Stomach (tissue), 19 donors: ENCODE measurements at places on chromosomes 2 and 18. TPM values are rescaled to one million over a fixed set of nuclear protein-coding genes. Genes with fewer than 3 reads are reported as not detected.

Gene MRPS5
- total RNA-seq, result 43.7 TPM

Gene SH3RF3
- total RNA-seq, result 7.4 TPM

Gene SRD5A2
- not detected for total RNA-seq

Gene TFCP2L1
- total RNA-seq, result 62.4 TPM

Gene AMER3
- not detected for total RNA-seq

Gene CPO
- total RNA-seq, result not detected

Gene MOGAT1
- not detected for total RNA-seq

GRCh38 chr2:174577967-174578589, 19.5 kb downstream of the WIPF1 start:
- no peak overlapping the region for H3K4me3 ChIP-seq
- peaks cover 57% of the 10 kb centered on the region for H3K36me3 ChIP-seq
- DNase-seq, result peak; percentile 53

DNA sequence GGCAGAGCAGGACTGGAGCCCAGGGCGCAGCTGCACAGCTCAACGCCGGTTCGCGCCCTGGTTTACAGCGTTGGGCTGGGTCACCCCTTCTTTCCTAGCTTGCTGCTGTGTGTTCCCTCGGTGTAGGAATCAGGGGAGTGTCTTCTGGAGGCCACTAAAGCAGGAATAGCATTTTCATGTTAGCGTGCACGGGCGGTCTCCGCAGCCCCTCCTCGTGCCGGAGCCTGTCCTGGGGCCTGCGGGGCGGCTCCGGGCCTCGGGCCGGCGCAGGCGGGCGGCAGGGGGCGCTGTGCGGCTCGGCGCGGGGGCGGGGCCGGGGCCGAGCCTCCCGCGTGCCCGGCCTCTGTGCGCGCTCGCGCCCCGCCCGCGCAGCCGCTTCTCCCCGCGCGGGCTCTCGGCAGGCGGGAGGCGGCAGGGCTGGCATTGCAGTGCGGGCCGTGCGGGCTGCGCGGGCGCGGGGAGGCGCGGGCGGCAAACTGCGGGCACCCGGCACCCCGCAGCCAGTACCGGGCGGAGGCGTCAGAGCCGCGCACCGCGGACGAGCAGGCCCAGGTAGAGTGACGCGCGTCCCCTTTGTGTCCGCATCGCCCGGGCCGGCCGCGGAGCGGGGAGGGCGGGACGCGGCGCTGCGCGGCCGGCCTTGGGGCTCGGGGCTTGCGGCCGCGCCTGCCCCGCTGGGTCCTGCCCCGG, at the start of gene RNF144A:
RNF144A (plus strand) TSS at position 342 of the 690 bp plus-strand sequence. CDS start 79,515 bp downstream, outside the sequence.
- peaks cover 4% of the 10 kb centered on the region for H3K27me3 ChIP-seq
- peak within 1 kb of the TSS; percentile 81 for H3K4me3 ChIP-seq
- peaks cover 21% of the 10 kb centered on the region for H3K4me1 ChIP-seq
- peak within 1 kb of the TSS; percentile 32 for H3K27ac ChIP-seq
- H3K36me3 ChIP-seq, result no peaks in the 10 kb centered on the region

GRCh38 chr2:133082034-133082433, 412.0 kb upstream of the LYPD1 start:
- DNase-seq, result no peak
- H3K27ac ChIP-seq, result no peak overlapping the region
- no peaks in the 10 kb centered on the region for H3K27me3 ChIP-seq
- H3K4me1 ChIP-seq, result no peaks in the 10 kb centered on the region

DNA sequence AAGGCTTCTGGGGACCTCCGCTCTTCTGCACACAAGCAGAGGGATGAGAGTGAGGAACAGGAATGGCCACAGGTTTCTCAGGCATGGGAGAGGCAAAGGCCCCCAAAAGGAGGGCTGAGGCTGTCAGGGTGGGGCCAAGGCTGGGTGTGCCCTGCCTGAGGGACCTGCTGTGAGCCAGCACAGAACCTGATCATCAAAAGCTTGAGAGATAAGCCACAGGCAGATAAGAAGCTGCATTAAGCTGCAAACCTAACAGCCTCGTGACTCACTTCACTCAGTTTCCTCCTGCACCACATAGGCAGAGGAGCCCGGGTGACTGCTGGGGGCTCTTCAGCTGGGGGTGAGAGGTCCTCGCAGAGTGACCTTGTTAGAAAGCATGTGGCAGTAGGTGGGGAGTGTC, 64.5 kb upstream of the LAPTM4A start:
- no peak overlapping the region for H3K27ac ChIP-seq
- no peaks in the 10 kb centered on the region for H3K36me3 ChIP-seq
- no peaks in the 10 kb centered on the region for H3K27me3 ChIP-seq
- no peaks in the 10 kb centered on the region for H3K4me1 ChIP-seq

DNA sequence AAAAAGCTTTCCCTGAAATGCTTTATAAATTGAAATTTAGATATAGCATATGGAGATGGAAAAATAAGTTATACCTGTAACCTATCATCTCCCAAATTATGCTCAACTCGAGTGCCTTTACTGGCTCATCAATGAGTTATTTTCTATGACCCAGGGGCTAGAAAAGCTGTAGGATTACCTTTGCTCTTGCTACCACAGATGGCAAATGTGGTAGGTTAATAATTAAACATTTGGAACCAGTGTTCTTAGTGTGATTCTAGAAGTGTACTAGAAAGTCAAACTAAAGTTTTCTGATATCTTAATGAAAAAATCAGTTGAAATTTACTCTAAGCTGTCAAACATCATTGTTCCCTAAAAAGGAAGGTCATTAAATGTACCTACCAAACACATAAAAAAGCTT, 22.5 kb downstream of the ALS2 start:
- no peaks in the 10 kb centered on the region for H3K27me3 ChIP-seq
- H3K36me3 ChIP-seq, result peaks cover 20% of the 10 kb centered on the region
- no peak for DNase-seq
- no peak overlapping the region for H3K27ac ChIP-seq

GRCh38 chr2:119109866-119110265, 48.7 kb downstream of the C1QL2 start:
- no peak for DNase-seq
- no peak overlapping the region for H3K27ac ChIP-seq
- no peak overlapping the region for H3K4me3 ChIP-seq
- no peaks in the 10 kb centered on the region for H3K36me3 ChIP-seq
- peaks cover 28% of the 10 kb centered on the region for H3K27me3 ChIP-seq

GRCh38 chr2:36785179-36785795, 88.8 kb downstream of the VIT start:
- H3K4me3 ChIP-seq, result no peak overlapping the region
- H3K27ac ChIP-seq, result no peak overlapping the region
- no peaks in the 10 kb centered on the region for H3K4me1 ChIP-seq
- DNase-seq, result peak; percentile 69
- H3K36me3 ChIP-seq, result no peaks in the 10 kb centered on the region

GRCh38 chr18:577643-578375, 2.4 kb upstream of the CETN1 start:
- H3K27me3 ChIP-seq, result no peaks in the 10 kb centered on the region
- peaks cover 19% of the 10 kb centered on the region for H3K4me1 ChIP-seq

GRCh38 chr18:22344908-22345670, 72.6 kb downstream of the CTAGE1 start:
- peaks cover 16% of the 10 kb centered on the region for H3K4me1 ChIP-seq
- peaks cover 37% of the 10 kb centered on the region for H3K27me3 ChIP-seq
- peak; percentile 57 for DNase-seq
- no peak overlapping the region for H3K4me3 ChIP-seq
- peak overlapping the region; percentile 79 for H3K27ac ChIP-seq
- no peaks in the 10 kb centered on the region for H3K36me3 ChIP-seq

GRCh38 chr2:29579495-29580169, 341.8 kb downstream of the ALK start:
- H3K27me3 ChIP-seq, result no peaks in the 10 kb centered on the region
- no peaks in the 10 kb centered on the region for H3K4me1 ChIP-seq
- no peak for DNase-seq
- no peak overlapping the region for H3K4me3 ChIP-seq

GRCh38 chr2:70068119-70068518, 19.2 kb upstream of the PCBP1 start:
- H3K4me3 ChIP-seq, result no peak overlapping the region
- H3K36me3 ChIP-seq, result peaks cover 41% of the 10 kb centered on the region
- no peaks in the 10 kb centered on the region for H3K27me3 ChIP-seq
- peaks cover 41% of the 10 kb centered on the region for H3K4me1 ChIP-seq
- peak overlapping the region; percentile 70 for H3K27ac ChIP-seq

DNA sequence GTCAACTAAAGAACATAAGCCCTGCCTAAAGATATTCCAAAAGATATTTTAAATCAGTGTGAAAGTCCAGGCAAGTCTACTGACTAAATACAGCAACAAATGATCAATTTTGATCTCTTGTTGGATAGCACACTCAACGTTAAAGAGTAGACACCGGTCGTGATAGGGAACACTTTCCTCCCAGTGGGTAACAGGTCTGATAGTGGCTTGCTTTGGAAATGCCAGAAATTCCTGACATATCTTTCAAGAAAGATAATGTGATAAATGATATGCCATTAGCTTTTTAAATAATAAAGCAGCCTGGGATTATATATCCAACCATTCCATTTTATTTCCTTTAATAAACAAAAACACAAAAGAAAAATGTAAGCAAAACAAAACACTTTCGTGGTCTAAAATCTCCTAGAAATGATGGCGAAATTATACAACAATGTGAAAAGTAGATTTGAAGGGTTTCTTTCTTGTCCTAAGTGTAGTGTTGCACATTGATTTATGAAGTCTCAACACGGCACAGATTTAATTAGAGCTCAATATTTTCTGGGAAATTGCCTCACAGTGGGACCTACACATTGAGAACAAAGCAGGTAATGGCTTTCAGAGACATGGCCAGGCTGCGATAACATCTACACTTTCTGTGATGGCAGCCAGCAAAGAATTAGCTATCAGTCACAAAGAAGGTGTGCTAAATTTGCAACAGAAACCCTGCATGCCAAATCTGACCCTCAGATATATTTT, 158.6 kb downstream of the PPP1R1C start:
- no peaks in the 10 kb centered on the region for H3K27me3 ChIP-seq
- DNase-seq, result no peak
- no peak overlapping the region for H3K4me3 ChIP-seq
- no peak overlapping the region for H3K27ac ChIP-seq

DNA sequence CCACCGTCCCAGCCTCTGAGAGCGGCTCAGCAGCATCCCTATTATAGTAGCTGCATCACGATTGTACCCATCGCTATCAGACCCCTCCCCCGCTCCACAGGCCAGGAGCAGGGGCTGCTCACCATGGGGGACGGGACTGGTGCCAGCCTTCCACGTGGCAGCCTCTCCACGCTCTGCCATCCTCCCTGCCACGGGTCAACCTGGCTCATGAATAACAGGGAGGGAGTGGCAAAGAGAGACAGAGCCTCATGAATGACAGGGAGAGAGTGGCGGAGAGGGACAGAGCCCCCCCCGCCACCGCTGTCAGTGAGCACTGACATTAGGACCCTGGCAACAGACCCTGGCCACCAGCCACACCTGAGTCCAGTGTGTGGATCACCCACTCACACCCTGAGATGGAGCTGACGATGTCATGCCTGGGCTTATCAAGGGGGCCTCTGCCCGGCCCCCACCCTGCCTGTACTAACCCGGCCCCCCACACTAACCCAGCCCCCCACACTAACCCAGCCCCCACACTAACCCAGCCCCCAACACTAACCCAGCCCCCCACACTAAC, 16.9 kb downstream of the CROCC2 start:
- H3K4me1 ChIP-seq, result peaks cover 7% of the 10 kb centered on the region
- H3K27ac ChIP-seq, result no peak overlapping the region
- H3K4me3 ChIP-seq, result no peak overlapping the region
- no peaks in the 10 kb centered on the region for H3K27me3 ChIP-seq
- no peaks in the 10 kb centered on the region for H3K36me3 ChIP-seq
- DNase-seq, result peak; percentile 19

DNA sequence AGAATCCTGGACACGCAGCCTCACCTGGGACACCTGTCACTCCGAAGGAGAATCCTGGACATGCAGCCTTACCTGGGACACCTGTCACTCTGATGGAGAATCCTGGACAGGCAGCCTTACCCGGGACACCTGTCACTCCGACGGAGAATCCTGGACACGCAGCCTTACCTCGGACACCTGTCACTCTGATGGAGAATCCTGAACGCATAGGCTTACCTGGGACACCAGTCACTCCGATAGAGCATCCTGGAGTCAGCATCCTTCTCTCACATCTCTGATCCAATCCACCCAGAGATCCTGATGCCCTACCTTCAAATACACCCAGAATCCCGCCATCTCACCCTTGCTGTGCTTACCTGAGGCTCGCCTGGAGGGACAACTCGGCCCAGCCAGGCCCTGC, 154.9 kb downstream of the NDUFA10 start:
- H3K4me1 ChIP-seq, result no peaks in the 10 kb centered on the region
- no peak overlapping the region for H3K27ac ChIP-seq
- no peaks in the 10 kb centered on the region for H3K36me3 ChIP-seq
- no peak for DNase-seq
- no peak overlapping the region for H3K4me3 ChIP-seq

GRCh38 chr18:79513381-79514081, 117.8 kb downstream of the NFATC1 start:
- H3K27ac ChIP-seq, result no peak overlapping the region
- peaks cover 14% of the 10 kb centered on the region for H3K4me1 ChIP-seq
- no peaks in the 10 kb centered on the region for H3K27me3 ChIP-seq

DNA sequence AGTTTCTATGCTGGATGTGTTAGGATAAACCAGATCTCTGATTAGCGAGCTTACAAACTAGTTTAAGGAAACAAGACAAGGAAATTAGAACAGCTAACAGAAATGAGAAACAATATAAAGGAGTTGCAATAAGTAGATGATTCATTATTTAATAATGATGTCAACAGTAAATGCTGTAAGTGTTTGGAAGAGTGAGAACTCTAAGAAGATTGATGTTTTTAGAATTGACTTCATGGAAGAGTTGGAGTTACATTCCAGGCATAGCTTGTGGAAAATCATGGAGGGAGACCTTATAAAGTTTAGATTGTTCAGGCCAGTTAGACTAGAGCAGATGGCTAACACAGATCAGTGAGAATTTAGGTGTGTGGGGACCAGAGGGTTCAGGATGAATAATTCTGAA, 32.6 kb downstream of the PPP1R1C start:
- no peaks in the 10 kb centered on the region for H3K4me1 ChIP-seq
- no peaks in the 10 kb centered on the region for H3K27me3 ChIP-seq
- no peak overlapping the region for H3K27ac ChIP-seq
- H3K4me3 ChIP-seq, result no peak overlapping the region
- no peak for DNase-seq

DNA sequence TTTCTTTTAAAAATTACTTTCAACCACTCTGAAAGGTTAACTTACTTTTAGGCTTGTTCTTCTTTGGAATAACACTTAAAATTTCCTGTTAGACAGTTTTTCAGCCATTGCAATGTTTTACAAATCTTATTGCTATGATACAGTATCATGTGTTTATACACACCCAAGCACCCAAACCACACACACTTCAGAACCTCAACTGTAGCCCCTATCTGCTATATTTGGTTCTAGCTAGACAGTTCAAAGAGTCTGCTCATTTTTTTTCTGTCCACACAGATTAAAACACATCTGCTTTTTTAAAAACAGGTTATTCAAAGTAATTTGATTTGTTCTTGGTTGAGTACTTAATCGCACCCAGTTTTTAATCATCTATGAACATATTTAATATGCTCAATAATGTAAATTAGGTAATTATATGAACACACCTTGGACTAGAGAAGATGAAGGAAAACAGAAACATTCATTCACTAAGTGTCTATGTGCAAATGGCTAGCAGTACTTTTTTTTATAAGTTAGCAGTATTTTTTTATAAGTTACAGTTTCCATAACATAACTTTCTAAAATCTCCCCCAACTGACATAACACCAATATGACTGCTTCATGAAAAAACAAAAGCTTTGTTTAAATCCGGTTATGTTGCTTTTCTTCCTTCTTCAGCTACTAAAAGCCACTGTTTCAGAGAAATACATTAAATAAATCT, 17.6 kb downstream of the FBXO11 start:
- peak; percentile 50 for DNase-seq
- peaks cover 2% of the 10 kb centered on the region for H3K36me3 ChIP-seq
- H3K27ac ChIP-seq, result no peak overlapping the region

GRCh38 chr2:10238991-10239485, 63.7 kb upstream of the HPCAL1 start:
- H3K36me3 ChIP-seq, result no peaks in the 10 kb centered on the region
- DNase-seq, result no peak
- no peaks in the 10 kb centered on the region for H3K27me3 ChIP-seq
- no peak overlapping the region for H3K4me3 ChIP-seq
- H3K27ac ChIP-seq, result no peak overlapping the region
- H3K4me1 ChIP-seq, result peaks cover 16% of the 10 kb centered on the region
